Effector memory CD8-positive, alpha-beta T cell (primary cell): ENCODE measurements at places on chromosomes 12 and 14.
A peak's percentile ranks its signal among the peaks of the same experiment; 100 is the strongest.

DNA sequence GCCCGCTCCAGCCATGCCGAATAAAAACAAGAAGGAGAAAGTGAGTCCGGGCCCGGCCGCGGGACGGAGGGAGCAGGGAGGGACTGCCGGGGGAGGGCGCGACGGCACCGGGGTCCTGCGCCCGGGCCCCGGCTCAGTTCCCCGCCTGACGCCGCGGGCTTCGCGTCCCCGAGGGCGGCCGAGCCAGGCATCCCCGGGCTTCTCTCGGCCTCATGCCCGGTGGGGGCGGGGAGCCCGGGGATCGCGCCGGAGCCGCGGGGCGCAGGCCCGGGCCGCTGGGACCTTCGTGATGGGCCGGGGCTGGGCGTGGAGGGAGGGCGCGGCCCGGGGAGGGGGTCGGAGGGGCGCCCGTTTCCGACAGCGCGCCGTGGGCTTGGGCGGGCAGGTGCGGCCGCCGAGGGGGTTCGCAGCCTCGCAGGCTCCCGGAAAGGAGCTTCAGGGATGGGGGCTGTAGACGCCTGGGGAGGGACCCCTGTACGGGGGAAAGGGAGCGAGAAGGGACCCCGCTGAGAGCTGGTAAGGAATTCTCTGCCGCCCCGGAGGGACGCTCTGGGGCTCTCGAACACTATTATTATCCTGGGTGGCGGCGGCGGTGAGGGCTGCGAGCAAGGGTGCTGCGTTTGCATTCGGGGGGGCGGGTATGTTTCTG, 496 bp downstream of the PPP2R5C start:
- H3K4me3 ChIP-seq, result peak overlapping the region; percentile 89
- H3K36me3 ChIP-seq, result peaks cover 79% of the 10 kb centered on the region
- H3K4me1 ChIP-seq, result peaks cover 62% of the 10 kb centered on the region
- no peaks in the 10 kb centered on the region for H3K27me3 ChIP-seq

DNA sequence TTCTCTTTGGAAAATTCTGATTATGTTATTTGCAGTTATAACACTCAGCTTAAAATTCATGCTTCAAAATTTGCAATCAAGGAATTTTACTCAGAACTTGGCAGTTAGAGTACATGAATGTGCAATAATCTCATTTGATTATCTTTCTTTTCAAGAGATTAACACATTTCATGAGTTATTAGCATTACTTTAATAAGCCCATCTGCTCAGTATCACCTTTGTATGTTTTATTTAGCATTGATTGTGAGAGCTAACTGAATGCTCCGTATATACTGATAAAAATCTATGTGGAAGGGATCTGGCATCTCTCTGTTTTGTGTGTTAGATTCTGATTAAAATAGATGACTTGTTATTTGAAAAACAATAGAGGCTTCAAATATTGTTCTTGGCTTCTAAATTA, 55.6 kb upstream of the CPNE8 start:
- H3K27ac ChIP-seq, result no peak overlapping the region
- H3K4me3 ChIP-seq, result no peak overlapping the region
- no peaks in the 10 kb centered on the region for H3K27me3 ChIP-seq
- DNase-seq, result no peak
- H3K36me3 ChIP-seq, result no peaks in the 10 kb centered on the region

DNA sequence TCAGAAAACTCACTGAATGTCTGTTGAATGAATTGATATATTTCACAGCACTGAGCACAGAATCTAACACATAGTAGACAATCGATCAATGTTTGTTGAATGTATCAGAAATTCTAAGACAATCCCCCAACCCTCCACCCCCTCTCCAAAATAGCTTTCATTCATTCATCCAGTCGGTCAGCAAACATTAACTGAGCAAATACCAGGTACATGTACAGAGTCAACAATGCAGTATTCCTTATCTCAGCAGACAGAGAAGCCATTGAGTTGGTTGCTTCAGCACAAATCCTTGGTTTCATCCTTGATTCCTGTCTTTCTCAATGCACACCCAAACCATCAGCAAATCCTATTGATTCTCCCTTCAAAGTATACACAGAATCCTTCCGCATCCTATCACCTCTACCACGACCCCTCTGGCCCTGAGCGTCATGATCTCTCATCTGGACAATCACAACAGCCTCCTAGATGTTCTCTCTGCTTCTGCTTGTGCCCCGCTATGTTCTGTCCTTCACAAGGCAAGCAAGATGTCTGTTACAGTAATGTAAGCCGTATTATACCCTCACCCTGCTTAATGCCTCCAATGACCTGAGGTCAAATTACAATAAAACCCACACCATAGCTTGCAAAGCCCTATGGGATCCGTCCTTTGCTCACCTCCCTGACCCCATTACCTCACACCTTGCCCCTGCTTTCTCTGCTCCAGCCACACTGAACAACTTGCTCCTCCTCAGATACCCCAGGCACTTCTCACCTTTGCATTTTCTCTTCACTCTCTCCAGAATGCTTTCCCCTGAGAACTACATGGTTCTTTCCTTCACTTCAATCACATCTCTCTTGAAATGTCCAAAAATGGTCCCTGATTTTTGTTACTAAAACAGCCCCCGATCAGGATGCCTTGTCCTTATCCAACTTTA, 738.1 kb upstream of the TBX3 start:
- H3K27ac ChIP-seq, result no peak overlapping the region
- H3K36me3 ChIP-seq, result no peaks in the 10 kb centered on the region
- no peak for DNase-seq
- H3K4me3 ChIP-seq, result no peak overlapping the region
- no peaks in the 10 kb centered on the region for H3K4me1 ChIP-seq

- no peak overlapping the region for H3K4me3 ChIP-seq
- no peaks in the 10 kb centered on the region for H3K36me3 ChIP-seq
- no peaks in the 10 kb centered on the region for H3K4me1 ChIP-seq
- DNase-seq, result no peak
- H3K27ac ChIP-seq, result no peak overlapping the region
Measured at GRCh38 chr12:61896436-61896835, 363.8 kb upstream of the USP15 start.

DNA sequence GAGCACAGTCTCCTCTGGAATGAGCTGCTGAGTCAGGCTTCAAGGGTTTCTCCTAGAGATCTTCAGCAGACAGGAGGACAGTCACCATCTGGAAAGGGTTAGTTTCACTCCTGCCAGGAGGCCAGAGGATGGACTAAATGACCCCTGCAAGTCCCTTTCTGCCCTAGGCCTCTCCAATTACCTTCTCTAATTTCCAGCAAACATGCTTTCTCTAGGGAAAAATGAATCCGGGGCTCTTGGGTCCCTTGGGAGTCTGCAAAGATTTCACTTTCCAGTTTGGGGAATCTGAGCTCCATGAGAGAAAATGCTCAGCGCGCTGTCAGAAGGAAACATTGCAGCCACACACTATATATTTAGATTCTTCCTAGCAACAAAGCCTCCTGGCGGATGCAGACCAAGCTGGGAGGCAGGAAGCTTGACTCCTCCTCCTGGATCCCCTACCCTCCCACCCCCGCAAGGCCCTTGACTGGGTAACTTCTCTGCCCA, 184.4 kb upstream of the CCND2 start:
- H3K4me3 ChIP-seq, result no peak overlapping the region
- H3K27ac ChIP-seq, result no peak overlapping the region
- no peak for DNase-seq

DNA sequence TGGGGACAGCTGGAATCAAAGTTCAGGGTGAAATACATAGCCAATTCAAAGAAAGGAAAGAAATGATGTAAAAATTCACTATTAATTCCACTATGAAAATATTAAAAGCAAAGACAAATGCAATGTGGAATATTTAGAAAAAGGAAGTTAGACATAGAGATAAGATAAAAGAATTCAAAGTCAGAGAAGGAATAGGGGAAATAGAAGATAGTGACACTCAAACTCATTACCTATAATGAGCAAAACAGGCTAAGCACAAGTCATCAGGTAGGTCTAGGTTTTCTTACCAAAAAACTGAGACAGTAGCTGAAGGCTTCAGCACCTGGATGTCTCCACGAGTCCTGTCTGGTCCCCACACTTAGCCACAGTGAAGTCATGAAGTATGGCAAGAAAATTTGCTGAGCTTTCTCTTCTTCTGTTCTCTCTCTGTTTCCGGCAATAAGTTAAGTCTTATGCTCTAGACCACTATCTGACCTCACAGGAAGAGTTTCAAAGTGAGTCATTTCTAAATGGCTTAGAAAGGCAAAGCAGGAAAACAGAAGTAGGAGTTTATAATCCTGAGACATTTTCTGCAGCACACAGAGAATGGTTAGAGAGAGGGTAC, at the start of gene C3AR1:
Gene C3AR1 (minus strand): TSS at position 369 of the 604 bp plus-strand sequence. CDS start 6,174 bp downstream, outside the sequence.
- no peaks in the 10 kb centered on the region for H3K27me3 ChIP-seq
- peak within 1 kb of the TSS; percentile 21 for H3K27ac ChIP-seq
- H3K4me1 ChIP-seq, result peaks cover 31% of the 10 kb centered on the region
- peak; percentile 41 for DNase-seq

DNA sequence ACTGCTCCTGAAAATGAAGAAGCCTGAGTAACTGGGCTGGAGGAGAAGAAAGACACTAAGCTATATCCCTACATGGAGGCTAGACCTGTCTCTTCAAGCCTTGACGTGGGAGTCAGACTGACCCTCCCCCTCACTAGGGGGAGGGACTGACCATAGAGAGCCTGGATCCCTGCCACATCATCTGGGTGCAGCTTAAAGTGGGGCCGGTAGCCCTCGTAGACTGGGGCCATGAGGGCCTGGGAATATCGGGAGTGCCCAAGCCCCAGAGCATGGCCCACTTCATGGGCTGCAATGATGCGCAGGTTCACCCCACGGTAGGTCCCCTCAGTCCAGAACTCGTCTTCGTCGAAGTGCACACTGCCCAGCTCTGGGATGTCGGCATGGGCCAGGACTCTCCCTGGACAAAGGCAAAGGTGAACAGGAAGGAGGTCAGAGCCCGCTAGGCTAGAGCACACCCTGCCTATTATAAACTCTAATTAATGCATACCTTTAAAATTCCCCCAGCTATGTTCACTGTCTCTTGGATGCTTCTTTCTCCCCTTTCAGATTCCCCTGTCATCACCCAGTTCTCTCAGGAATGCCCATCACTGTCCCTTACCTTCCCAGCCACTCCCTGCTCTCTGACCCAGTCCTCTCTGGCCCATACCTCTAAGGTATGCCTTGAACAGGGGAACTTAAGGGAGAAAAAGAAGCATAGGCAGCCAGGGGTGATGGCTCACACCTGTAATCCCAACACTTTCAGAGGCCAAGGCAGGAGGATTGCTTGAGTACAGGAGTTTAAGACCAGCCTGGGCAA, 3.2 kb downstream of the MMP19 start:
- no peak for DNase-seq
- no peaks in the 10 kb centered on the region for H3K36me3 ChIP-seq
- H3K27me3 ChIP-seq, result peaks cover 5% of the 10 kb centered on the region
- H3K4me1 ChIP-seq, result no peaks in the 10 kb centered on the region

DNA sequence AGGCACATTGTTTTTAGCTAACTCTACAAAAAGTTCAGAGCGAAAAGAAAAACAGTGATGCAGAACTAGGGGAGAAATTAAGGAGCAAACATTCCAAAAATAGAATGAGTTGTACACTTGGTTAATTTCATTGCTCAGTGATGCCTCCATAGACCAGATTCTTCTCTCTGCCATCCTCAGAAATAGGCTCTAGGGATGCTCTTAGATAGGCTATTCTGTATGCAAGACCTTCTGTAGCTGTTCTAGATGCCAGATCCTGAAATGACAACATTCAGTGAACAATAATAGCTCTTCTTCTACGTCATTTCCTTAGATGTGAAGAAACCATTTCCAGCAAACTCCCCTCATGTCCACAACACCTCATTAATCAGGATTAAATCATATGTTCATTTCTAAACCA, 466.3 kb downstream of the DIO2 start:
- no peak overlapping the region for H3K27ac ChIP-seq
- no peaks in the 10 kb centered on the region for H3K27me3 ChIP-seq
- no peak overlapping the region for H3K4me3 ChIP-seq
- H3K4me1 ChIP-seq, result no peaks in the 10 kb centered on the region
- no peaks in the 10 kb centered on the region for H3K36me3 ChIP-seq
- no peak for DNase-seq

GRCh38 chr14:61533513-61534255, 161.6 kb upstream of the HIF1A start:
- peaks cover 35% of the 10 kb centered on the region for H3K4me1 ChIP-seq
- H3K4me3 ChIP-seq, result no peak overlapping the region
- DNase-seq, result no peak
- H3K27me3 ChIP-seq, result no peaks in the 10 kb centered on the region
